Renal pelvis (tissue), 12 donors: ENCODE measurements at places on chromosomes 4 and X.

GRCh38 chr4:53119680-53120079 lies 246.2 kb downstream of the SCFD2 start:
- DNase-seq, result peak; percentile 57

DNA sequence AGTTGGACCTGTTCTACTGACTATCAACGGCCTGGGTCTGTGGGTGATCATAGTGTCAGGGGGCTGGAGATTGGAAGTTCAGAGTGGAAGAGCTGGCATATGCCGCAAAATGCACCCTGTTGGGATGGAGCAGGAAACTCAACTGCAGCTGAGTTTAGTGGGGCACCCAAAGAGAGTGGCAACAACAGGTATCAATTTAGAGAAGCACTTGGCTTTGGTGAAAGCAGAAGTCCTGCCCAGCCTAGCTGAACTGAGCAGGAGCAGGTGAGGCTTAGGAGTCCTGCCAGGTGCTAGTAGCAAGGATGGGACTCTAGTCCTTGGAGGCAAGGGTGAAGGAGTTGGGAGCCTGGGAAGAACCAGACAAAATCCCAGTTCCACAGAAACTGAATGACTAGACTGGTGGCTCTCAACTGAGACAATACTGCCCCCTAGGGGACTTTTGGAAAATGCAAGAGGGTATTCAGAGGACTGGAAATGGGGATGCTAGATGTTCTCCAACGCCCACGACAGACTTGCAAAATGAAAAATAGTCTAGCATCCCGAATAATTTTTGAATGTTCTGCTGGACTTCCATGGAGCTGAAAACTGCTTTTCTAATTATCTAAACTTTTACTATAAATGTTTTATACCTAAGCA lies 49.4 kb downstream of the RTL9 start:
- DNase-seq, result no peak

DNA sequence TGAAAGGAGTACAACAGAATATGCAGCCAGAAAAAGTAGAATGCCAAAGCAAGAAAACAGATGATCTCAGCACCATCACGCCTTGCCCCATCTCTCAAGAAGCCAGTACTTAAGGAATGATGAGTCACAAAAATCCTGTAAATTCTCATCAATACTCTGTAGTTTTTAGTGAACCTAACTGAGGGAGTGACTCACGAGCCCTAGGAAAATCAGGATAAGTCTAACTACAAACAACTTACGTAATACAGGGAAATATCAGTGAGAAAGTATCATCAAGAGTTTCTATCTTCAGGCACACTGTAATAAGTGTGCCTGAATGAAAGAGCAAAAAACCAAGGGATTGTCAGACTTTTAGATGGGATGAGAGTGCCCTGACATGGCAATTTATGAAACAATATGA lies 644.4 kb downstream of the STPG2 start:
- no peak for DNase-seq

- no peak for DNase-seq
Measured at GRCh38 chr4:109067508-109068235, 234.8 kb downstream of the COL25A1 start.

- DNase-seq, result no peak
Measured at GRCh38 chr4:7218686-7219085, 26.3 kb downstream of the SORCS2 start.

DNA sequence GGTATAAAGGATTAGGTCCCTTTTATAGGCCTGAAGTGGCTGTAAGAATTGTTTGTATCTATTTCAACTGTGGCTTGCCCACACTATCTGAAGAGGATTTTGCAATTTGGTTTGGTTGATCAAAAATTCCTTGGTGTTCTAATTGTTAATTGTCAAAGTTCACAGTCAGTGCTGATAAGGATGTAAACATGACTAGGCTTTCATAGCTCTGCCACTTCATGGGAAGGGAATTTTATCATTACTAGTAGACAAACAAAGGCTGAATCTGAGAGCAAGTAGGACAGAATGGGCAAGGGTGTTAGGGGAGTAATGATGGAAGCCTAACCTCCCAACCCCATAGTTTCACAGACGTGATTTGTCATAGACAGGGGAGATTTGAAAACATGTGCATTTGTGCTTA lies 1131.7 kb downstream of the SH3BGRL start:
- DNase-seq, result no peak
